ENCODE measurements at places on chromosomes 7 and 10.

- DNase-seq: no peak
Observed at GRCh38 chr10:32954080-32954479, 4.0 kb downstream of the ITGB1 start.

DNA sequence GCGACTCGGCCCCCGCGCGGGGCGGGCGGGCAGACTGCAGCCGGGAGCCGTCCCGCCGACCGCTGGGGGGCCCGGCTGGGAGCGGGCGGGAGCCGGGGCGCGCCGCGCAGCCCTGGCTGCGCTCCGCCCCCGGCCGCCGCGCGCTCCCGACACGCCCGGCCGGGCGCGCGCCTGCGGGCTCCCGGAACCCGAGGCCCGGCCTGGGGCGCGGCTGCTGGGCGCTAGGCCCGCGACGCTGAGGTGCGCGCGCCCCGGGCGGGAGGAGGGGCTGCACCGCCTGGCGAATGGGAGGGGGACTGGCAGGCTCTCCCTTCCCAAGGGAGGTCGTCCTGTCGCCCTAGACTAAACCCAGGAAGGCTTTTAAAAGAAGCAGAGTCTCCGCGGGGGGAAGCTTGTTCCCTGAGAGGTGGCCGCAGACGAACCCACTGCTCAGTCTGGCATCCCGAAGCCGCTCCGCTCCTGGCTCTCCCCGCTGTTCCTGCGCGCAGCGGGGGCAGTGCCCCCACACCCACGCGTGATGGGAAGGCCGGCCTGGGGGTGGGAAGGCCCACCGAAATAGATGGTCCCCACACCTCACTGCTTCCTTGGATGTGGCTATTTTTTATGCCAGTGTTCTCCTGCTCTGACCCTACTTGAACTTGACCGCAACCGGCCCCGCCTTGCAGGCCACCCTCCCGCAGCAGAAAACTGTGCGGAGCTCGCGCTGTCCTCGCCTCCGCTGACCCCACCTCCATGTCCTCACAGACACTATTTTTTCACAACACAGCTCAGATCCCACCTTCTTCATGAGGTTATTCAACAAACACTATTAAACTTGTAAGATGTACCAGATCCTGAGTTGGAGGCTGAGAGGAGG lies at the start of gene VOPP1:
Gene VOPP1 (minus strand): TSS at position 125 of the 856 bp plus-strand sequence. CDS start 178 bp downstream, outside the sequence.
- no peak for DNase-seq

DNA sequence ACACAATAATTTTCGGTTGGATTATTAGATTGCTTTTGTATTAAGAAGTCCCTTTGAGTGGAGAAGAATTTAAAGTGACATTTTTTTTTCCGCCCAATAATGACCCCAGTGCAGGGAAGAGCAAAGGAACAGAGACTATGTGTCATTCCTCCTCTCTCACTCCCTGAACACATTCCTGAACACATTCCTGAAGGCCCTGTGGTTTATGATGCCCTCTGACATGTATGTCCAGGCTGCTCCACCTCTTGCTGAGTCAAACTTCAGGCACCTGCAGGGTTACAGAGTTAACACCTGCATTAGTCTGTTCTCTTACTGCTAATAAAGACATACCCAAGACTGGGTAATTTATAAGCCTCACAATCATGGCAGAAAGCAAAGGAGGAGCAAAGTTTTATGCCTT lies 704.0 kb upstream of the LRRN3 start:
- DNase-seq: no peak

DNA sequence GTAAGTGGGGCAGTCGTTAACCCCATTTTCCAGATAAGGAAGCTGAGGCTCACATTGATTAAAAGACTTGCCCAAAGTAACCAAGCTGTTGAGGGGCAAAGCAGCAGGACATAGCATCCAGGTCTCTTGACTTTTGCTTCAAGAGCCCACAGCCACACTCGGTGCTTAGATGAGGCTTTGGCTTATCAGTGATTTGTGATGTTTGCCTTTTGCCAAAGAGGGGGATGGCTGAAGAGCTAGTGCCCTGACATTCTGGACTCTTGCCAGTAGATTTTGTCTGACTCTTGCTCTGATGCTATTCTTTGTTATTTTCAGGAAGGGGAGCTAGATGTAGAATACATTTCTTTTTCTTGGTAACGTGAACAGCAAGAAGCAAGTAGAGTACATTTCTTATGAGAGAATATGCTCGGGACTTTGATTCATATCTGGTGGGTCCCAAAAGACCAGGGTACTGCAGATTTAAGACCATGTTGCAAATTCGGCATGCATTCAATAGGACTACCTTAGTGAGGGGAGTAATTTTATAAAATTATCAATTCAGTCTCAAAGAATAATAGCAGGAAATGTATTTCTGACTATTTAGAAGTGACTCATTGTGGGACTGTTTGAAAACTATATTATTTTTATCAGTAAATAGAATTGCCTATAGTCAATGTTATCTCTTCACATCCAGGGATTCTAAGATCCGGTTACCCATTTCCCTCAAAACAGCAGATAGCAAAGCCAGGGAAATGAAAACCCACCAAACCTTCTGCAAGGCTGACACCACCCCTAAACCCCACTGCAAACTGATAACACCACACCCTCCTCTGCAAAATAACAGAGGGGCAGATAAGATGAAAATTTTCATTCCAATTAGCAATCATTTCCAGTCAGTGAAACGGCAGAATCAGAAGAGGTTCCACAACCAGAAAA lies 180.0 kb upstream of the BMPER start:
- DNase-seq: no peak

DNA sequence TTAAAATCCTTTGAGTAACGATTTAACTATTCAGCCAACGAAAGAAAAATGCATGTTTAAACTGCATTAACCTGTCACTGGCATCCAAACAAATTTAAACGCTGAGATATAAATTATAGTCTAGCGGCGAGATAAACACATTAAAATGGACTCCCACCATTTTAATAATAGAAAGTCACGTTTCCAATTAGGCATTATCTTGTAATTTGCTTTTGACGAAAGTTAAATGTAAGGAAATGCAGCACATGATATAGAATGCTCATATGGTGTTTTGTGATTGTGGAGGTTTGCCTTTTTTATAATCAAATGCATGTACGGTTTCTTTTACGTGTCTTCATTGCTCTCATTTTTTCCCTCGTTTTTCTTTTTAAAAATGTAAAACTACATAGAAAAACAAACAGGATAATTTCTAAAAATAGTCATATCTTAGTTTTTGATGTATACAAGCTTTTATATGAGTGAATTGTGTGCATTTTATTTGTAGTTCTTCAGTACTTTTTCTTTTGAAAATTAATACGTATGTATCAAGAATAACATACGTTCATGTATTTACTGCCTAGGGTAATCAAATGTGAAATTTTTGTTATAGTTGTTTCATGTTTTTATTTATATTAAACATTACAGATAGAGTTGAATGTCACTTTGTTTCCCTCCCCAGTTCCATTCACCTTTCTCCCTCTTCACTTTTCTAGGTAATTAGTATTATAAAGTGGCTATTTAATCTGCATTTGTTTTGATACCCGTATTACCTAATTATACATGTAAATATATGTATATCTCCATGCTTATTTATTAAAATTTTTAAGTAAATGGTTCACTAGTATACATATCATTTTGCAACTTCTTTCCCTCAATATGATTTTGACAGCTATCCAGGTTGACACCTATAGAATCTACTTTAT lies 1.1 kb upstream of the KLF14 start:
- no peak for DNase-seq

DNA sequence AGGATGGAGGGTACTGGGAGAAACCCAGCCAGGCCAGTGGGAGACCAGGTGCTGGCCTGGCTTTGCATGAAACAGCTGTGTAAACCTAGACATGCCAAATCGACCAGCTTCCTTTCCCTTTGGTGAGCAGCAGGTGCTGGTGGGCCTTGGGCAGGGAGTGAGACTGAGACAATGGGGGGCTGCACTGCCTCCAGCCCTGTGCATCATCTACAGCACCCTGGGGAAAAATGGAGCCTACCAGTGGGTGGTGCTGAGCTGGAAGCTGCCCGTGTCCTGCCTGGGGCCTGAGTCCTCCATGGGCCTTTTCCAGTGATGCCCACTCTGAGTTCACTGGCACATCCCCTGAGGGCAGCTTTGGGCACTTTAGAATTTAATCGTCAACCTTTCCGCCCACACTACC lies 19.2 kb upstream of the DDC start:
- DNase-seq: no peak

Measured in H1 (cell line).